Activated T-cell treated with anti-CD3 and anti-CD28 coated beads for 4 hours (primary cell): ENCODE measurements at places on chromosomes 7 and 10.

DNA sequence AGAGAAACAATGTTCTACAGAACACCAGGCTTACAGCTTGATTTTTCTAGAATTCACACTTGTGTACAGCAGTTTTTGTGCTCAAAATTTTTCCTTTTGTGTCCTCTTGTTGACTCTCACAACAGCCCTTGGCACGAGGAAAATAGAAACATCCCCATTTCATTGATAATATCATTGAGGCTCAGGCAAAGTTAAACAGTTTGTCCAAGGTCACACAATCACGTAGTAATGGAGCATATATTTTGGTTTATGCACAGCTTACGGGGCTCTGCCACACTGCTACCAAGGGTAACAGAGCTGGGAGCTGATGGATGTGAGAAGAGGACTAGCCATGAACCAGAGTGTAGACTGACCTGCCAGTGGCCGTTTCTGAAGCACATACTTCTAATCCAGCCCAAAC is 292.0 kb downstream of the FZD1 start:
- no peak for DNase-seq

DNA sequence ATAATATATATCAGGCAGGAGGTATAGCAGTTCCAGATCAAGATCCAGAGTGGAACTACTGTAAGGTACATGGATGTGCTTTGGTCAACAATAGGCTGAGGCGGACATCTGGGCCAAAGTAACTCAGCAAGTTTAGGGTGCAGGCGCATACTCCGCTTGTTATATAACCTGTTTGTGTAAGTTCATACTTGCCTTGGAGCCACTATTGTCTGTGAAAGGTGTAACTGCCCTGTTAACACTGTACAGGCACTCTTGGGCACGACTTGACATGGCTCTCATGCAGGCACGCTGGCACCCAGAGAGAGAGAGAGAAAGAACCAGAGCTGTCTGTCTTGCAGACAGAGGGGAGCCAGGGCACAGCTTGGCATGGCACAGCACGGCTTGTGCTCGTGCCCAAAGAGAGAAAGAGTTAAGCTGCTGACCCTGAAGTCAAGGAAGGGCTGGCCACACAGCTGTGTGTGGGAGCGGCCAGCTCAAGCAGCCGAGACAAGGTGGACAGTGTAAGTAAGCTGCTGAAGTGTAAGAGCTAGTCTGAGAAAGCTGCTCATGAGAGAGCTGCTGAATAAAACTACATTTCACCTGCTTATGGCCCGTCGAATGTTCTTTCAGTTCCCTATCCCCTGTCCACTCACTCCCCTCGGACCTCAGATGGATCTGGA is 47.8 kb upstream of the KAT6B start:
- DNase-seq = no peak

- DNase-seq = no peak
These were observed 501 bp downstream of the TFPI2 start for GRCh38 chr7:93890041-93890463.

DNA sequence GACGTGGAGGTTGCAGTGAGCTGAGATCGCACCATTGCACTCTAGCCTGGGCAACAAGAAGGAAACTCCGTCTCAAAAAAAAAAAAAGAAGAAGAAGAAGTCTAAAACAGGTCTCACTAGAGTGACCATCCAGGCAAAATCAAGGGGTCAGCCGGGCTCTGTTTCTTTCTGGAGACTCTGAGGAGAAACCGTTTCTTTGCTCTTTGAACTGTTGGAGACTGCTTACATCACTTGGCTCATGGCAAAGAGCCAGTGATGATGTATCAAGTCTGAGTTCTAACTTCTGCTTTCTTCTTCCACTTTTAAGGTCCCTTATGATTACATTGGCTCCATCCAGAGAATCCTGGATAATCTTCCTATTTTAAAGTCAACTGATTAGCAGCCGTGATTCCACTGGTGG is 306.8 kb downstream of the WDR11 start:
- no peak for DNase-seq

GRCh38 chr7:1971946-1972654 is 260.6 kb downstream of the MAD1L1 start:
- DNase-seq = no peak

- no peak for DNase-seq
These were observed 9.7 kb upstream of the SMIM30 start for GRCh38 chr7:113128031-113128430.

DNA sequence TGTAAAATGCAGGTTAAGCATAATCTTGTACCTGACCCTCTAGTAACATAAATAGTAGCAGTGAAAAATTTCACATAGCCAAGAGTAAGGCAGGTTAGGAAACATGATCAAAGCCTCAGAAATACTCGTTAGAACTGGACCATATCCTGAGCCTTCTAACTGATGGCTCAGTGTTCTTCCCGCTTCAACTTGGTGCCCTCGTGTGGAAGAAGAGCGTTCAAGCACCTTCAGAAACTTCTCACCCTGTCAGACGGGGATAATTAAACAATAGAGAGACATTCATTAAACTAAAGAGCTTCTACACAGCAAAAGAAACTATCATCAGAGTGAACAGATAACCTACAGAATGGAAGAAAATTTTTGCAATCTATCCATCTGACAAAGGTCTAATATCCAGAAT is 124.5 kb downstream of the MYOF start:
- no peak for DNase-seq

DNA sequence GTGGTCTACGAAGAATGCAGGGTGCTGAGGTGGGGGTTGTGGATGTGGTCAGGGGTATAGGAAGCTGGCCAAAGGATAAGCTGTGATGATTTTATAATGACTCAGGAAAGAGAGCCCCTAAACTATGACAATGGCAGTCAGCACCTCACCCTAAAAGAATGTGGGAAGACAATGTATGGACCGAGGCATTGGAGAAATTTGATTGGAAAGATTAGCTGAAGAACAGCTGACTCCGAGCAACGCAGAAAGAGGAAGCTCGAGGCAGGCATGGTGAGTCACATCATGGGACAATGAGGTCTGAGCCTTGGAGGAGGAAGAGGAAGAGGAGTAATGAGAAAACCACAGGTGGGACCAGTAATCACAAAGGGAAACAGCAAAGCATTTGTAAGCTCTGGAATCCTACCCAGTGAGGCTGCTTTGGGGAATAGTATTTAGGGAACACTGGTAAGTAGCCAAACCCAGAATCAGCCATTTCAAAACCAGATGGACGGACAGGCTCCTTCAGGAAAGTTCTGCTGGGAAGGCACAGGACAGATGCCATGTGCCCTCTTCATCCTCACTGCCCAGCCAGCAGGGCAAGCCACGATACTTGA is 295.4 kb downstream of the PRPF18 start:
- no peak for DNase-seq

DNA sequence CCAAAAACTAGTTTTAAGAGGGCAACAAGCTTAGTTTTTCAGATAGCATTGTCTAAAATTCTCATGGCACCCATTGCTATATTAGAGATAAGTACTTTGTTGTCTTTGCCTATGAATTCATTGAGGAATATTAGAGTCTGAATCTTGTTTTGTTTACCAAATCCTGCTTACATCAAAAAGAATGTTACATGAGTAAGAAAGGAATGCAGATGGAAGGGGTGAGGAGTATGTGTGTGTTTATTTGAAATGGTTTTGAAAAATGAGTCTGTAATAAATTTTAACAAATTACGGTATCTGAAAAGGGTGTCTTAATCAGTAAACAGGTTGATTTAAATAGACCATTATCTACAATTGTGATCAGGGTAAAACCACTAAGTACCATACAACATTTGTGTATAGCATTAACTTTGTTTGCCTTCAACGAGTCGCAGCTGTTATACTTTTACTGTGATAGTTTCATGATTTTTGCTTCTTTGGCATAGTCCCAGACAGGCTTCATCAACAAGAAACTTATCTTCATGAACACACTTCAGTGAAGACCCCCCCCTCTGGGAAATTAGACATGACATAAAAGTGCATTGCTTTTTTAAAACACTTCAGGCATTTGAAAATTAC is 1183.9 kb upstream of the C7orf33 start:
- no peak for DNase-seq

DNA sequence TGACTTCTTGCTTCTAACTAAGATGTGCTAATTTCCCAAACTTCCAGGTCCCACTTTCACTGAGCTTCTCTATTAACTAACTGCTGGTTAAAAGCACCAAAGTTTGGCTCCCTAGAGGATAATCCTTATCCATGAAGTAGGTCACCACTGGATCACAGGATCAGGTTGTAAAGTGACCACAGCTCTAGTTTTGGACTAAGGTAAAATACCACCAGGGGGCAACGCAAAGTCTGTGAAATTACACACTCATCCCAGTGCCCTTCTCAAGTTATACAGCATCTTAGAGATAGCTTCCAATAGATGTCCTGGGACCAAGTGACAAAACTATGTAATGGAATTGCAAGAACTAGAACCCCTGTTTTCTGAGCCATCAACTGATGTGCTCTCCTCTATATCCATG is 116.4 kb upstream of the ASAH2 start:
- no peak for DNase-seq

DNA sequence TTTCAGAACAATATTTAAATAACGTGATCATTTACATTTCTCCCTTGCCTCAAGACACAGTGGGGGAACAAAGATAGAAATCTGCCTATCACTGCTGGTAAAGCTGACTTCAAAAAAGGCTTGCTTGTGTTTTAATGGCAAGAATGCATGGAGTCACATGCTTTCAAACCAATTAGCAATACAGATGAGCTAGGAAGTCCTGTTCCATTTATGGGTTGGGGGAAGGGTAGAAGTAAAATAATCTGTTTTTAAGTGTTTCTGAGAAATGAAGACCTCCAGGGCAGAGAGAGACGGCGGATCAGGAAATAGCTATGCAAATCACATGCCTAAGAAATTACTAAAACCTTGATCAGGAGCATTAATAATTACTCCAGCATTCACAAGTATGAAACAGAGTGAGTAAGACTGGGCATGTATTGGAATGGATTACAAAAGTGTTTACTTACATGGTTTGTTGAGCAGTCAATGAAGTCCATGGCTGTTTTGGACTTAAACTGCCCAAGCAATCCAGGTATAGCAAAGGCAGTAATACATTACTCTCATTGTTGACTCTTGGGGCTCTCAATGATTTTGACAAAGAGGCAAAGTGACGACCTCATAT is 142.0 kb downstream of the ARID5B start:
- no peak for DNase-seq

DNA sequence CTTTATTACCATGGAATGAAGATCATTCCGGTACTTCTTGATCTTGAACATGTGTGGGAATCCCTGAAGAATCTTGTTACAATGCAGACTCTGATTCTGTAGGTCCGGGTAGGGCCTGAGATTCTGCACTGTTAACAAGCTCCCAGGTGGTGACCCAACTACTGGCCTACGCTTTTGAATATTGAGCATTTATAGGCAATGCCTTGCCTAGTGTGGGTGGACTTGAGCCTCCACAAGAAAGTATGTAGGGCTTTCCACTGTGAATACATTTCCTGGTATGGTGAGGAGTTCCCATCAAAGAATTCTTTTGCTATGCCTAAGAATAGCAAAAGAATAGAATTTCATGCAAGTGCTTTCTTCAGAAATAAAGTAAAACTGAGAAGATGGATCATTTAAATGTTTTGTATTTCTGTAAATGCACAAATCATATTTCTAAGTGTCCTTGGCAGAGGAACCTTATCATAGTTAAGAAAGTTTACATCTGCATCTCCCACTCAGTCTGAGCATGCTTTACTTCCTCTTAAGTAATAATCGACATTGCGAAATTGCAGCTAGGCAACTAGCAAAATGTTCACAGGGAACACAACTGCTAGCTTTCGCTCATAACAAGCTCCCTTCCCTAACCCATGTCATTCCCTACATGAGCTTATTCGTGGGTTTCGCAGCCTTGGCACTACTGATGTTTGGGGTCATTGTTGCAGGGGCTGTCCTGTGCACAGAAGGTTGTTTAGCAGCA is 71.4 kb downstream of the AHR start:
- DNase-seq = no peak

GRCh38 chr7:120123528-120123927 is 149.4 kb upstream of the KCND2 start:
- no peak for DNase-seq

DNA sequence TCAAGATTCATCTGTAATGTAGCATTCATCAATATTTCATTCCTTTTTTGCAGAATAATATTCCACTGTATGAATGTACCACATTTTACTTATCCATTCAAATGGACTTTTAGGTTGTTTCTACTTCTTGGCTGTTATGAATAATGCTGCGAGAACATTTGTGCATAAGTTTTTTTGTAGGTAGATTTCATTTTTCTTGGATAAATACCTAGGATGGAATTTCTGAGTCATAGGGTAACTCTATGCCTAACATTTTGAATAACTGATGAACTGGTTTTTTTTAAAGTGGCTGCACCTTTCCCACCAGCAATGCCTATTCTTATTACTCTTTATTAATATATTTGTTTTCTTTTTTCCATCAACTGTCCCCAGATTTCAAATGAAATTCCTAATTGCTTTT is 9.1 kb upstream of the XPNPEP1 start:
- DNase-seq = no peak

DNA sequence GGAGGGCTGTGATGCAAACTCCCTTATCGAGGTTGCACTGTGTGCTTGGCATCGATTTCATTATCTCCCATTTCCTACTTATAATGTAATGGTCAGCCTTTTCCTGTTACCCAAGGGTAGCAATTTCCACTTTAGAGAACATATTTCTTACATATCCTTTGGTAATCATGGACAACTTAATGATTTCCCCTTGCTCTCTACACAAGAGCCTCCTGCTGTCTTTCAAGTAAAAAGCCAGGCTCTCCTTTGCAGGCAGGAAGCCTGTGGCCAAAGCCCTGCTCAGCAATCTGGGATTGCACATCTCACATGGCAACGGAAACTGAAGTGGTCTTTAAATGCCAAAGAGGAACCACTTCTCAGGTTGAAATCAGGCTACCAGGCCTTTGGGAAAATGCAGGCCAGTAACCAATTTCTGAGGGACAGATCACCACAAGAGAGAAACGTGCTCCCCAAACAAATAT is 86.7 kb upstream of the IKZF1 start:
- no peak for DNase-seq

- DNase-seq = no peak
These were observed 9.4 kb upstream of the GATA3 start for GRCh38 chr10:8044908-8045725.

GRCh38 chr10:108060246-108060645 is 895.7 kb upstream of the SORCS1 start:
- DNase-seq = no peak

GRCh38 chr7:155363852-155364600 is 66.3 kb downstream of the INSIG1 start:
- no peak for DNase-seq
